ENCODE measurements at places on chromosomes 12 and 14. TPM values are rescaled to one million over a fixed set of nuclear protein-coding genes. Genes with fewer than 3 reads are reported as not detected.

GRCh38 chr14:84042992-84043391, 1487.0 kb upstream of the FLRT2 start:
- H3K36me3 ChIP-seq = no peaks in the 10 kb centered on the region
- H3K27me3 ChIP-seq = no peaks in the 10 kb centered on the region
- no peak overlapping the region for H3K4me3 ChIP-seq
- DNase-seq = no peak
- no peak overlapping the region for H3K27ac ChIP-seq
- H3K4me1 ChIP-seq = no peaks in the 10 kb centered on the region

DNA sequence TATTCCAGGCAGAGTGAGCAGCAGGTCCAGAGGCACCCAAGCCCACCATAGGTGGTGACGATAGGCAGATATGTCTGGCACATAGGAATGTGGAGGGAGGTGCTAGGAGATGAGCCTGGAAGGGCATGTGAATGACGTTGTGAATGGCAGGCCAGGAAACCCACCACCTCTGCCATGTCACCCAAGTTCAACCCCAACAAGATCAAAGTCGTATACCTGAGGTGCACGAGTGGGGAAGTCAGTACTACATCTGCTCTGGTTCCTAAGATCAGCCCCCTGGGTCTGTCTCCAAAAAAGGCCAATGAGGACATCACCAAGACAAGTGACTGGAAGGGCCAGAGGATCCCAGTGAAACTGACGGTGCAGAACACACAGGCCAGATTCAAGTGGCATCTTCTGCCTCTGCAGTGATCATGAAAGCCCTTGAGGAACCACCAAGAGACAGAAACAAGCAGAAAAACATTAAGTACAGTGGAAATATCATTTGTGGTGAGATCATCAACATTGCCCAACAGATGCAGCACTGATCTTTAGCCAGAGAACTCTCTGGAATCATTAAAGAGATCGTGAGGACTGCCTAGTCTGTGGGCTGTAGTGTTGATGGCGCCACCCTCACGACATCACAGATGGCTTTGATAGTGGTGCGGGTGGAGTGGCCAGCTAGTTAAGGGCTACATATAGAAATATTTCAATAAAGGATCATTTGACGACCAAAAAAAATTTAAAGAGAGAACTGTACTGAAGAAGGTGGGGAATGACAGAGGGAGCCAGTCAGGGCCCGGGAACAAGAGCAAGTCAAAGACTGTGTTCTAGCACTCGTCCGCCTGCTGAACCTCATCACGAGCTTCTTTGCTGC, 99.7 kb downstream of the ZFP36L1 start:
- DNase-seq = no peak
- no peaks in the 10 kb centered on the region for H3K36me3 ChIP-seq
- no peak overlapping the region for H3K4me3 ChIP-seq
- peaks cover 45% of the 10 kb centered on the region for H3K4me1 ChIP-seq
- H3K27ac ChIP-seq = no peak overlapping the region

DNA sequence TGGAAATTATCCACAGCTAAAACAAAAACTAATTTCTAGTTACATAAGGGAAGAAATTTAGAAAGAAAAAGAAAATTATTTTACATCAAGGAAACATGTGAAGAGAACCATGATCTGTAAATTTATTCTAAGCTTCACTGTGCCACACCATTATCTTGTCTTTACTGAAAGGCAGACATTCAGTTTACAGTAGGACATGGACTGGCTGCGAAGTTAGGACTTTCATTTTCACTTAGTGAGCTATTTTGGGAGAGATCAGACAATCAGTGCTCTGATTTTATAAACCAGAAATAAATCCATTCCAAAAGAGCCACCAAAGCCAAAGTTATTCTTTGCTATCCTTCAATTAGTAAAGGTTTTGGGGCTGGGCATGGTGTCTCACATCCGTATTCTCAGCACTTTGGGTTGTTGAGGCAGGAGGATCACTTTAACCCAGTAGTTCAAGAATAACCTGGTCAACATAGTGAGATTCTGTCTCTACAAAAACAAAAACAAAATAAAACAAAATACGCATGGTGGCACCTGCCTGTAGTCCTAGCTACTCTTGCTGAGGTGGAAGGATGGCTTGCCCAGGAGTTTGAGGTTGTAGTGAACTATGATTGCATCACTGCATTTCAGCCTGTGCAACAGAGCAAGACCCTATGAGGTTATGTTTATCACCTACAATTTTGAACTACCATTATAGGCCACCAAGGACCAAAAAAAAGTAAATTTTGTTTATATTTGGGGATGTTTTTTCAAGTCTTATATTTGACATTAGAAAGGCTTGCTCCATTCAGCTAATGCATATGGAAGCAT, 1084.8 kb upstream of the ATXN7L3B start:
- H3K27me3 ChIP-seq = no peaks in the 10 kb centered on the region
- no peaks in the 10 kb centered on the region for H3K36me3 ChIP-seq
- no peak overlapping the region for H3K27ac ChIP-seq
- no peak overlapping the region for H3K4me3 ChIP-seq
- no peaks in the 10 kb centered on the region for H3K4me1 ChIP-seq
- DNase-seq = no peak

HOXC12 gene
- not detected for total RNA-seq

OVCH1 gene
- 0.52 TPM for total RNA-seq

FOXG1 gene
- total RNA-seq = not detected

CD27 gene
- not detected for total RNA-seq
